Stimulated activated CD4-positive, alpha-beta T cell treated with anti-CD3 and anti-CD28 coated beads, TNF-alpha, amount 100 ng/mL, for 1 hour (primary cell): ENCODE measurements at places on chromosomes 4 and X.

GRCh38 chrX:67693928-67694327 is 150.1 kb downstream of the AR start:
- DNase-seq = no peak

- no peak for DNase-seq
Observed at GRCh38 chr4:176013476-176014247, 52.0 kb upstream of the WDR17 start.

DNA sequence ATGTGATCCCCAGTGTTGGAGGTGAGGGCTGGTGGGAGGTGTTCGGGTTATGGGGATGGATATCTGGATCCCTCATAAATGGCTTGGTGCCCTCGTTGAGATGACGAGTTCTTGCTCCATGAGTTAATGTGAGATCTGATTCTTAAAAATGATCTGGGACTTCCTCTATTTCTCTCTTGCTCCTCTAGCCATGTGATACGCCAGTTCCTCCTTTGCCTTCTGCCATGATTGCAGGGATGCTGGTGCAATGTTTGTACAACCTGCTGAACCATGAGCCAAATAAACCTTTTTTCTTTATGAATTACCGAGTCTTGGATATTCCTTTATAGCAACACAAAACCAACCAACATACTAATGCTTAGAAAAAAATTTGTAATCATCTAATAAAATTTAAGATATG is 56.6 kb downstream of the STAP1 start:
- no peak for DNase-seq

DNA sequence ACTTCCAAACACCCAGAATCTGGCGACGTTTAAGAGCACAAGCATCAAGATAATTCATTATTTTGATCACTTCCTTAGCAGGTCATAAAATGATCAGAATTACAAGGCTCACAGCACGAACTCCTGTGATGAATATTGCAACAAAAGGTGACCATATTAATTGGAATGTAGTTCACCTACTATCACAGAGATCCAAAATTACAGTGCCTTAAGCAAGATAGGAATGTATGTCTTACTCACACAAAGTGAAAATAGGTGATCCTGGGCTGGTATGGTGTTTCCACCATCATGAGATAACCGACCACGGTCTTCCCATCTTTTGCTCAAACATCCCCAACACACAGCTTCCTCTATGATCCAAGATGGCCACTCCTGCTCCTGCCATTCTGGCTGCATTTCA is 131.2 kb downstream of the SCFD2 start:
- DNase-seq = no peak

DNA sequence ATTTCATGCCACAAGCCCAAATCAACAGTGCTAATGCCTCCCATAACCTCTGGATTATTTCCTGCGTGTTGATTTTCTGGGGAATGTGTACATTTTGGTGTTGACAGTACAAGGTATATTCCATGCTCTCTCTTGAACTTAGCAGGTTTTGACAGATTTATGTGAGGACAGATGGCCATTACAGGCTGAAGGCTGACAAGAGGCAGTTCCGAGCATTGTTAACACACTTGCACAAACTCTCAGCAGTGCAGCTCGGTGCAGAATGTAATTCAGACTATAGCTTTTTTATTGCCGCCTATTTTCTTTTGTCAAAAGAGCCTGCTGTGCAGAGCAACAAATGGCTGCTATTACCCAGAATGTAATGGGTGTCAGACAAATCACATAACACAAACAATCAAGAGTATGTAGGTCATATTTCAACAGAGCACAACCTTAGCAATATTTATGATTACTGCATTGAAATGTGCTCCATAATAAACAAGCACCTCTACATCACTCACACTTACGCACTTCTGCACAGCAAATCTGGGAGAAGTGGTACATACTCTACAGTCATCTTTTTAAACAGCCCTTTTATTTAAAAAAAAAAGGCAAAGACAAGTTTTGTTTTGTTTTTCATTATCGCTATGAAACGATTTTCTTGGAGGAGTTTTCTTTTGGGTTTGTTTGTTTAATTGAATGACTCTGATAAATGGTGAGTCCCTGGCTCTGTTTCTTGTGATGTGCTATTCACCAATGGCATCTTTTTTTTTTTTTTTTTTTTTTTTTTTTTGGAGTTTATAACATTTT is 71.6 kb downstream of the PPARGC1A start:
- DNase-seq = no peak

- DNase-seq = no peak
Observed at GRCh38 chrX:35150642-35151239, 208.1 kb downstream of the FAM47B start.

- DNase-seq = no peak
Observed at GRCh38 chrX:150203248-150203645, 159.9 kb upstream of the MAMLD1 start.

DNA sequence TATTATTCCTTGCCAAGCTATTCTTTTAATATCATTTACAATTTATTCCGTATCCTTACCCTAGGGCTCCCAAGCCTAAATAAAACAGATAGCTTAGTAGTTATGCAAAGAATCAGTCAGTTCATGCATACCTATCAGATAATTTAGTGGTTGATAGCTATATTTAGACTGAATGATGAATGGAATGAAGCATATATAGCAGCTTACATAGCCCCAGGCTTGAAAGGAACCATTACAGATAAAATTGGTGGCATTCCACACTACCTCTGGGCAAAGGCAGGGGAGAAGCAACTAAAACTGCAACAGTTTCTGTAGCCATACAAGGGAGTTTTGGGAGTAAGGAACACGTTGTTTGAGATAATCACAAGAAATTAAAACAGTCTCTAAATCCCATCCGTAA is 2.7 kb downstream of the ACE2 start:
- no peak for DNase-seq

GRCh38 chrX:129925305-129926092 is 19.5 kb downstream of the UTP14A start:
- no peak for DNase-seq

- no peak for DNase-seq
Observed at GRCh38 chr4:48752246-48752645, 27.8 kb downstream of the FRYL start.

DNA sequence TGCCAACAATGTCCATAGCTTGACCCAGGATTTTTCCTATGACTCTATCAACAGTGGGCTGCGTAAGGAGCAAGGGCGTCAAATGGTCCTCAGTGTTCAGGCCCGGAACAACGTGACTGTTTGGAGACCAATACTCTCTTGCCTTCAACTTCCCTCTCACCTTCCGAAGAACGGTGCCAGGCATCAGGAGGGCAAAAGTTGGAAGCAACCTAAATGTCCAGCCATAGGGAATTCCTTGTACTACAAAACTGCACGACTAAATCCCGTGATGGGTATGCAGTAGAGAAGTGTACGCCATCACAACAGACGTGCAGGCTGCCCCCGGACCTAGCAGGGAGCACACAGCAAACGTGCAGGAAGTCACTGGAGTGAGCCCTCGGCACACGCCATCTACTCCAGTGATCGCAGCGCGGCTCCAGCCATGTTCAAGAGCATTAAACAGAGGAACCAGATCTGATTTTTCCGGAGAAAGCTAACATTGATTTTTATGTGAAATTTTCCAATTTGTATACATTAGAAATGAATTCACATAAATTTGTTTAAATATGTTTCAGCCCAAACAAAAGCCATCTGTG is 79.0 kb downstream of the JAKMIP1 start:
- no peak for DNase-seq

DNA sequence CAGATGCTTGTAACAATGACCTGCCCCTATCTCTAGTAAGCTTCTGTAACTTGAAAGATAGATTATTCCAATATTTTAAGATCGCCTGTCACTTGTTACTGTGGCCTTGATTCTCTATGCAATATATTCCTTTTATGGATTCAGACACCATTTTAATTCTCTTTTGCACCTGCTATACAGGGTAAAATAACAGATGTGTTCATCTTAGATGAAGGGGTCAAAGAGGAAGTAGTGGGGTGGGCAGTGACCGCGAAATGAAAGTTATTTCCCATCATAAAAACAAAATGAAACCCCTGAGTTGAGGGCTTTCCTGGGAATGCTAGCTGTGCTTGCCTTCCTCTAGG is 175.9 kb downstream of the TSPAN5 start:
- no peak for DNase-seq

DNA sequence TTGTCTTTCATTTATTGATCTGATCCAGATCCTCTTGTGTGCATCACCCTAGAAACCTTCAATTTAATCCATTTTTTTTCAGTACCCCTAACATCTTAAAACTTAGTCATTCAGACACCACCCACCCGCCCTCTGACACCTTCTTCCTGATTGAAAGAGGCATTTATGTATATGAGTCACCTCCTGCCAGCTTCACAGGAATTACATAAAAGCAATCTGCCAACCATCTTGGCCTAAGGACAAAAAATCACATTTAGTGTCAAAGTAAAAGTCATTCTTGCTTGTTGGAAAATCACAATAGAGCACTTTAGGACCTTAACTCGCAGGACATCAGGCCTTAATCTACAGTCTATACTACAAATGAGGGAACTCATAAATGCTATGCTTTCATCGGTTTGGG is 52.1 kb downstream of the NDST3 start:
- DNase-seq = no peak

- DNase-seq = no peak
Observed at GRCh38 chr4:105633241-105633640, 75.2 kb downstream of the INTS12 start.

DNA sequence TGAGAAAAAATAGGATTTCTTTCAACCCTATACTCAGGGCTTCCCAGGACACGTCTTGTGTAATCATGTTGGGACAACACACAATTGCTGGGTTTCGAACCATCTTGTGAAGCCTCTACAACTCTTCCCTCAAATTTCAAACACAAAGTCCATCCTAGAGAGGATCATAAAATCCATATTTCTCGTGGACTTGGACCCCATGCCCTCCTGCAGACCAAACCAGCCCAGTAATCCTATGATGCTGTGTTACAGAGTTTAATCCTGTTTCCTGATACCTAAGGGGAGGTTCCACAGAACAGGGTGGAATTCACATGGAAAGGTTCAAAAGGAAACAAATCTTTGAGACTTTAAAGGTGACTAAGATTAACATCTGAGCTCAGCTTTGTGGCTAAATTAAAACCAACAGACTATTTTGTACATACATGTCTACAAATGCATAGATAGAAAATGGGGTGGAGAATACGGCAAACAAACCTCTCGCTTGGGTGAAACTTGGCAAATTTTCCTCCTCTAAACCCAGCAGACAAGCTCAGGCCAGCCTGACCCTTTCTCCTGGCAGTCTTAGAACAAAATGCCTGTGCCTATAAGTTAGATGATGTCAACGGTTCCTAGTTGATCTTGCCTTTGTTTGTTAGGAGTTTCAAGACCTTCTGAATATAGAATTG is 38.1 kb downstream of the EGFL6 start:
- DNase-seq = no peak

DNA sequence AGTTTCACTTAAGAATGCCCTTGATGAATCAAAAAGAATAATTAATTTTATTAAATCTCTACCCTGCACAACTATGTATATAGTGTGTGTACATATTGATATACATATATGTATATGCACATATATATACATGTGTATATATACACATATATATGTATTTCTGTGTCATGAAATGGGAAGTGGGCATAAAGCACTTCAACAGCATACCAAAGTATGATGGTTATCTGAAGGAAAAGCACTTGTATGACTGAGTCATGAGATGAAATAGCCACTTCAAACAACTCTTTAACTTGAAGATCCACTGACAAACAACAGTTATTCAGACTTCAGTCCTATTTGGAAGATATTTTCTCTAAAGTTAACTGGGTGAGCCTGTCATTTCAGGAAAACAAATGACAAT is 16.3 kb downstream of the RNF128 start:
- no peak for DNase-seq

- no peak for DNase-seq
Observed at GRCh38 chr4:89196056-89196674, 84.8 kb downstream of the TIGD2 start.
